ENCODE measurements at places on chromosomes 6 and 20. TPM values are rescaled to one million over a fixed set of nuclear protein-coding genes. Genes with fewer than 3 reads are reported as not detected.

TXLNB gene
- total RNA-seq, result 0.18 TPM

SMPDL3A gene
- 12.9 TPM for total RNA-seq

DNA sequence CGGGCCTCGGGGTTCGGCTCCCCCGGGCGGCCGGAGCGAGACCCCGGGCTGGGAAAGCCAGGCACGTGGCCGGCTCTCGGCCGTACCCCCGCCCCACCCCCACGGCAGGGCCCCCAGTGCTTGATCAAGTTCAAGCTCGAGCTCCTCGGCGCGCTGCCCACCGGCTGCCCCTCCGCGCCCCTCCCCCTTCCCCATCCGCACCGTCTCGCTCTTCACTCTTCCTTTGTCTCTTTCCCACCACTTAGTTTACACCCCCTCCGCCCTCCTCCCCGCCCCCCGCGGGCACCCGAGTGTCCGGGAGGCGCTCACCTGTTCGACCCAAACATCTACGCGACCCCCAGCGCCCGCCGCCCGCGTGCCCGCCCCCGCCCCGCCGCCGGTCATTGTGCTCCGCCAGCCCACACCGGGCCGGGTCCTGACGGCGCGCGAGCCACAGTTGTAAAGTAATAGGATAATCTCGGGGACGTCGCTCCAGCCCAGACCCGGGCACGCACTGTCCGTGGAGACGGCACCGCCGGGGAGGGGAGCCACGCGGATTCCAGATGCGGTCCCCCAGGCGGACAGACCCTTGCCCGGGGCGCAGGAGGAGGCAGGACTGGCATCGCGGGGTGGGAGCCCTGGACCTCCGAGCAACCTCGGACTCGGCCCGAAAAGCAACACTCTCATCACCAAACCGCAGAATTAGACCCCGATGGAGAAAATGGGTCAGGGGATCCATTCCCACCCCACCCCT, 100.7 kb downstream of the NOL4L start:
- DNase-seq, result peak; percentile 40

BMP6 gene
- total RNA-seq, result 2.8 TPM

BPHL gene
- 19.0 TPM for total RNA-seq
